ENCODE measurements at places on chromosomes 1 and 21.

DNA sequence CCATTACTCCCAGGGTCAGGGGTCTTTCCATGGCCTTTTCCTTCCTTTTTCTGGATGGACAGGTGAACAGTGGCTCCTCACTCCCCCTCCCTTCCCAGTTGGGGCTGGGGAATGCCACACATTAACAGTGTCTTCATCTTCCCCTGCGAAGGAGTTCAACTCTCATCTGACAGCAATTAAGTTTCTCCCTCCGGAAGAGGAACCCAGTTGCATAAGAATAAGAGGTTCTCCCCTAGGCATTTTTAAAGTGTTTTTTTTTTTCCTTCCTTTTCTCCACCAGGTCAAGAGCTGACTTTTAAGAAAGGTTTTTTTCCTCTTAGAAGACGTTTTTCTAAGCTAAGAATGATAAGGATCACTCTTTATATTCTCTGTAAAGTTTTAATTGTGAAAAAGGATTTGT, 42.3 kb upstream of the FASLG start:
- no peak for DNase-seq

GRCh38 chr21:14547834-14548513, 1.9 kb upstream of the SAMSN1 start:
- DNase-seq, result no peak

DNA sequence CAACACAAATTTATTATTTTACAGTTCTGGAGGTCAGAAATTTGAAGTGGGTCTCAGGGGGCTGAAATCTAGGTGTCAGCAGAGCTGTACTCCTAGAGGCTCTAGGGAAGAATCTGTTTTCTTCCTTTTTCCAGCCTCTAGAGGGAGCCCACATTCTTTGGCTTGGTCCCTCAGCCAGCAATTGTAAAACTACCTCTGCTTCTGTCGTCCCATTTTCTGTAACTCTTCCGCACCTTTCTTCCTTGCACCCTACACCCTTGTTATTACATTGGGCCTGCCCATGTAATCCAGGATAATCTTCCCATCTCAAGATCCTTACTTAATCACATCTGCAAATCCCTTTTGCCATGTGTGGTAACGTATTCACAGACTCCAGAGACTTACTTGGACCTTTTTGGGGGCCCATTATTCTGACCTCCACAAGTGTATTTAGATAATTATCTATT, 24.8 kb upstream of the THEM4 start:
- DNase-seq, result peak; percentile 37

- no peak for DNase-seq
Observed at GRCh38 chr1:15620155-15620545, 2.9 kb downstream of the DDI2 start.

GRCh38 chr21:36203603-36203889, 46.9 kb downstream of the DOP1B start:
- DNase-seq, result no peak

- DNase-seq, result no peak
Observed at GRCh38 chr21:46392921-46393320, 65.8 kb upstream of the DIP2A start.

- no peak for DNase-seq
Observed at GRCh38 chr1:155070158-155070621, 6.7 kb downstream of the EFNA4 start.

DNA sequence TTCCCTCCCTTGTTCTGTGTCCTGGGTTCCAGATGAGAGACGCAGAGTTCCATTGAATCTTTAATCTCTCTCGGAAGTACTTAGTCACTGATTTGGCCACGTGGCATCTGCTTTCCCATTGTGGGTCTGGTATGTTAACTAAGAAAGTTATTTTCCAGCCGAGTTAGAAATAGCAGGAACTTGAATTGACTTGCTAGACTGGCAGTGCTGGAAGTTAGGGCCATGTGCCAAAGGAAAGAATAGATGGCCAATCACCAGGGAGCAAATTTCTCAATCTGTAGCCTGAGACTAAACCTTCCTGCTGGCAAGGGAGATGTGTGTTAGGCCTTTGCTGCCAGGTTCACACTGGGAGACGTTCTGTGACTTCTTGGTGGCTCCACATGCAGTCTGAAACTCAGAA, 24.2 kb upstream of the SLFNL1 start:
- DNase-seq, result peak; percentile 89

- no peak for DNase-seq
Observed at GRCh38 chr1:150271291-150271959, 1.2 kb upstream of the C1orf54 start.

- no peak for DNase-seq
Observed at GRCh38 chr1:7463526-7463925, 307.6 kb upstream of the VAMP3 start.

DNA sequence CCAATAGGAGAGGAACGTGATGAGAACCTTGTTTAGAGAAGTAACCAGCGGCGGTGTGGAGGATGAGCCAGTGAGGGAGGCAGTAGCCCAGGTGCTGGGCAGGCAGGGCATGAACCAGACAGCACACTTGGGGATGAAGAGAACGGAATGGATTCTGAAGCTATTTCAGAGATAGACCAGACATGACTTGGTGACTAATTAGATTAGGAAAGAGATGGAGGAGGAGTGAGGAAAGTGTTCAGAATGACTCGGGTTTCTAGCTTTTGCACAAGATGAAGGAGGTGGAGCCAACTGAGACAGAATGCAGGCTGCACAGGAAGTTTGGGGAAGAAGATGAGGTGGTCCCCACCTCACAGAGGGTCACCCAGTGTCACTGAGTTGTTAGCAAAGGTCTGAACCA, 5.1 kb downstream of the PEF1 start:
- no peak for DNase-seq

DNA sequence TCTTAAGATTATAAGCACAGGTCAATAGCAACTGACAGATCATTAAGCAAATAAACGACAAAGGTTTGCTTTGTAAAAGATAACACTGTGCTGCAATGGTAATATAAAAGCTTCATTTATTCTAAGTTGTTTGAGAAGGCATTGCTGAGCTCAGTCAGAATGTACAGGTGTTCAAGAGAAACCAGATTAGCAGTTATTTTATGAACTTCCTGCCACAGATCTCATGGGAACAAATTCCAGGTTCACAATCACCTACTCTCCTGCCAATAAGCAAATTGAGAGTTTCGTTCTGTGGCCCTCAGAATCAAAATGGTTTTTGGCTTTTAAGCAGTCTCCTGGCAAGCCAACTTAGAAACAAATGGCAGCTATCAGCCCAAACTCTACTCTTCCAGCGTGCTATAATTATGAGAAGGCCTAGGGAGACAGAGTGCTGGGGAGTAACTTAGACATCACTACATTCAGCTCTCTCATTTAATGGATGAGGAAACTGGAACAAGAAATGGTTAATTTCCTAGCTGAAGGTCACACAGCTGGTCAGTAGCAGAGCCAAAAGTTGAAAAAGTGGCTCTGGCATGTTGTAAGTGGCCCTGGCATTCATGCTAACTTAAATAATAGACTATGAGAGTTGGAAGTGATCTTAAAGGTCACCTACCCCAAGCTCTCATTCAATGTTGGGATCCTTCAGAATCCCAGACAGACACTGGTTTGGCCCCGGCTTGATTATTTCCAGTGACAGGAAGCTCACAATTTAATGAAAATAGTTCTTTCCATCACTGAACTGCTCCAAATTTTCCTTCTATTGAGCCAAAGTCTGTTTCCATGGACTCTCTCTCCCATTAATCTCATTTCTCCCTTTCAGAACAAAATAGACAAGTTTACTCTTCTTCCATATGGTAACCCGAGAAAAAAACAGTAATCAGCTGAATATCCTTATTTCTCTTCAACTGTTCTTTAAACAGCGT, 82.6 kb upstream of the EDEM3 start:
- DNase-seq, result peak; percentile 34

GRCh38 chr1:4549930-4550329, 104.5 kb upstream of the AJAP1 start:
- DNase-seq, result no peak

Measured in NCI-H446 (cell line).